OCI-LY7 (cell line): ENCODE measurements at places on chromosomes 1 and 21. TPM values are rescaled to one million over a fixed set of nuclear protein-coding genes. Genes with fewer than 3 reads are reported as not detected.

- no peak for DNase-seq
Measured at GRCh38 chr1:27804791-27805190, 25.8 kb upstream of the PPP1R8 start.

GRCh38 chr1:230868736-230869385 lies 540 bp upstream of the C1orf198 start:
- peak; percentile 23 for DNase-seq

GRCh38 chr1:202807451-202807925 lies 733 bp downstream of the KDM5B start:
- no peak for DNase-seq

Gene B3GALT2
- not detected in 2 replicates for total RNA-seq

Gene PPIAL4G
- total RNA-seq: not detected in 2 replicates

DNA sequence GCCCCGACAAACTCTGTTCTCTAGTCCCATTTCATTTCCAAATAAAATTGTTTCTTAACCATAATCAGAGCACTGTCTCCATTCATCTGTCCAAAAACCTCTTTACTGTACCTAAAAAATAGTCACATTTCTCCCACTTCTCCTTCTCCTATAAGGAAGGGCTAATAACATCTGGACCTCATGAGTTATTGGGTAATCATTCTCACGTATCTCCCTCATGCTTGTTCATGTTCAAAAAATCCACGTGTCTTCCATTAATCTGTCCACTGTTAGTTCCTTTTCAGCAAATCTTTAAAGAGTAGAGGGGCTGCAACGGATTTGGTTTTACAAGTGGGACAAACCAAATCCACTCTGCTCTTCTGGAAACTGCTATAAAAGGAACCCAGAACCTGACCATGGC lies 1418.8 kb downstream of the MRPL39 start:
- DNase-seq: no peak

GRCh38 chr1:56808410-56808809 lies 10.8 kb downstream of the FYB2 start:
- DNase-seq: no peak

DNA sequence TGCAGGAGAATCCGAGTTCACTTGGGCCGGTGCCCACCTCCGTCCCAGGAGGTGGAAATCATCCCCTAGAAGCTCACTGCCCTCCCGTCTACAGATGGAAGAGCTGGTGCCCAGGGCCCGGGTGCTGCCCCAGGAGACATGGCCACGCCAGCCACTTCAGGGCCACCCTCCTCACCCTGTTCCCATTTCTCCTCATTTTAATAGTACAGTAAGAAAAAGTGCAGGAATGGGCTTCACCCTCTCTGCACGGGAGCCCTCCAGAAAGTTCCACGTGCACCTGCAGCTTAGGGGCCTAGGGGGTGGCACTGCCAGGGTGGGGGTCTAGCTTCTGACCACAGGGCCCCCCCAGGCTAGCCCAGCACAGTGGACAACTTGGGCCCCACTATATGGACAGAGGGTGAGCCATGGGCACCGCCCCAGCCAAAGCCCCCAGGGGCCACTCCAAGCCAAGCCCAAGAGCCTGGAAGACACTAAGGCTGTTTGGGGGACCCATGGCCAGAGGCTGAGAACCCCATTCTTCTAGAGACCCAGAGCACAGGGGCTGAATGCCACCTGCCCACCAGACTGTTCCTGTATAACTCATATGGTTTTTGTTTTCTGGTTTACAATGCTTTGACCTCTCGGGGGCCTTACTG lies 3.4 kb upstream of the FTCD start:
- DNase-seq: no peak

GRCh38 chr1:205374210-205375078 lies 17.7 kb upstream of the KLHDC8A start:
- no peak for DNase-seq

Gene S100A7
- total RNA-seq: not detected in 2 replicates

Gene SIPA1L2
- 6.2 and 7.8 TPM in 2 replicates for total RNA-seq

DNA sequence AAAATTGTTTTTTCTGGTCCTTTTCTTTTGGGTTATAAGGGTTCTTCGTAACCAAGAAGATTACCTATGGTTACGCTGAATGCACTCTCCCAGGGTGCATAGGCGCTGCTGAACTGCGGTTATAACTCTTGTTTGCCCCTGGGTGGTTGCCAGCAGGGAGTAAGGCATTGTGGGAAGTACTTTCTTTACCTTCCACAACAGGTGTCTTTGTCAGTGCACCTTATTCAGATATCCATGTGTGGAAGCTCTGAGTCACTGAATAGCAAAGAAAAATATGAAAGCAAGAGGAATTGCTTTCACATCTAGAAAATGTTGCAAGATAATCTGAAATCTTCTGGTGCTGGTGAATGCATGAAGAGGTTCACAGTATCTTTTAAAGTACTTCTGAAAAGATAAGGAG lies 124.4 kb upstream of the CACYBP start:
- peak; percentile 81 for DNase-seq

GRCh38 chr1:180854456-180854855 lies 58.2 kb upstream of the KIAA1614 start:
- no peak for DNase-seq

Gene ADAM30
- total RNA-seq: not detected in 2 replicates

DNA sequence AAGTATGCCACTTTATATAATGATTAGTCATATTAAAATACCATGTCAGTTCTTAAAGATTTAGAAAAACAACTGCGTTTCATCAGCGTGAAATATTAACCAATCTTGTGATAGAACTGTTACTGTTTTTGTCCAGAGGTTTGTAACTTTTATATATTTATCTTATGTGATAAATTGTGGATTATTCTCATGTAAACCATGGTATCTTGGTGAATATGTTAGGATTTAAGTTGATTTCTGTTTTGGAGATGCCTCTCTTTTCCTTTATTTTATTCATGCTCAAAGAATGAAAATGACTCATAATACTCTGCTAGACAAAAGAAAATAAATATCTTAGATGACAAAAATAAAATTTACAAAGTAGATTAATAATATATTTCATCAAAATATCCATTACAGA lies 88.4 kb downstream of the ADGRL4 start:
- DNase-seq: no peak

DNA sequence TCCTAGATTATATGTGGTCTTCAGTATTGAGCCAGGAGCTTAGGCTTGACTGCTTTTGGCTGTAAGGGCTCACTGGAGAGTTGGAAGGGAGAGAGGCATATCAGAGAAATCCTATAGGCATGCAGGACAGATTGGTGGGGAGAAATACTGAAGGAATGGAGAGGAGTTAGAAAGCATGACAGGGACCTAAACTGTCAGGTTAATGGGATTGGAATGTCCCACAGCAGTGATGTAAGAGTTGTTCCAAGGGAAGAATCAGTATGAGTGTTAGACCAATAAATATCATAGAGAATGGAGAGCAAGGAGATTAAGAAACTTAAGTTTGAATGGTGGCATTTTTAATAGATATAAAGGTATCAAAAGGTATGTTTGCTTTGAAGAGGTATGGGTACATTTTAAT lies 39.7 kb downstream of the SLC35A3 start:
- no peak for DNase-seq

DNA sequence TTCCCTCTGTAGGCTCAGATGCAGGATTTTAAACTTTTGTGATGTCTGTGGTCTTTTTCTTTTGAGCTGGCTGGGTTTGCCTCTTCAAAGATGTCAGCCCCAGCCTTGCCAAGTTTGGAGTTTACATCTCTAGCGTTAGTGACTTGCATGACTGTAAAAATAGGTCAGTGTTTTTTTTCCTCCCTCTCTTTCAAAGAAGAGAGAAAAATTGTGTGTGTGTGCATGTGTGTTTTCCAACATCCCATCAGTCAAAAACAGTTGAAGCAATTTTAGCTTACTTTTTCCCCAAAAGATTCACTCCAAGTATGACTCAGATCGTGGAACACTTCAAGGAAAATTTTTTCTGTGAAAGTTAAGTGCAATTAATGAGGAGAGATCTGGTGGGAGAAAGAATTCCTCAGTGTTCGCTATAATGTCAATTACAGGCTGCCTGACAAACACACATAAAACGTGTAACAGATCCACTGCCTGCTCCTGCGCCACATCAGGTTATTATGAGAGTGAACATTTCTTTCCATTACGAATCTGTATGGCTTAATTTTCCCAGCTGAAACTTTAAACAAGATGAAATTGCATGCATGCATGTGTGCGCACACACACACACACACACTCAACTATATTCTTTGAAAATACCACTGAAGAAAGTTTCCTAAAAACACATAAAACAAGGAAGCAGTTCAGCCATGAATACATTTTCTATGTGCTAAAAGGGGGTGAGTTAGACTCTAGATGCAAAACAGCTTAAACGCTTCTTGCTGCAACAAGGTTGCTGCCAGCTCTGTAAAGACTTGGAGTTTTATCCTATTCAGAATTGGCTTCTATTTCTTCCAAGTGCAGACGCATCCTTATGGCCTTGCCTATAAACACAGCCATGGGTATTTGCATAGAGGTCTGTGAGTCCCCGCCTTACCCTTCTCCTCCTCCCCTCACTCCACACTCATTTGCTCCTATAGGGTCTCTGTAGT lies 55.5 kb downstream of the TLR5 start:
- DNase-seq: no peak

- DNase-seq: no peak
Measured at GRCh38 chr1:30820299-30820698, 62.7 kb upstream of the LAPTM5 start.

Gene GPR89A
- 36.4 and 37.0 TPM in 2 replicates for total RNA-seq

- DNase-seq: peak; percentile 10
Measured at GRCh38 chr1:27719286-27720251, 6.2 kb upstream of the FAM76A start.

DNA sequence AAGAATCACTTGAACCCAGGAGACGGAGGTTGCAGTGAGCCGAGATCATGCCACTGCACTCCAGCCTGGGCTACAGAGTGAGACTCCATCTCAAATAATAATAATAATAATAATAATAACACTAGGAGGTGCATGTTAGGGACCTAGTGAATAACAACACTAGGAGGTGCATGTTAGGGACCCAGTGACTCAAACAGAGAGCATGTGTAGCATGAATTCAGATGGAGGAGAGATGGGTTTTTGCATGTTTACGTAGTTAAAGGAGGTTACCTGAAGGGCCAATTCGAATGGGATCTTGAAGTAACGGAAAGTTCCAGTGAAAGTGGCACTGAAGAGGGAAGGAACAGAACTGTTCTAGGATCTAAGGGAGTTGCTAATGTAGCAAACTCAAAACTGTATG lies 7.1 kb upstream of the KCNK1 start:
- no peak for DNase-seq

Gene OR10J1
- not detected in 2 replicates for total RNA-seq

DNA sequence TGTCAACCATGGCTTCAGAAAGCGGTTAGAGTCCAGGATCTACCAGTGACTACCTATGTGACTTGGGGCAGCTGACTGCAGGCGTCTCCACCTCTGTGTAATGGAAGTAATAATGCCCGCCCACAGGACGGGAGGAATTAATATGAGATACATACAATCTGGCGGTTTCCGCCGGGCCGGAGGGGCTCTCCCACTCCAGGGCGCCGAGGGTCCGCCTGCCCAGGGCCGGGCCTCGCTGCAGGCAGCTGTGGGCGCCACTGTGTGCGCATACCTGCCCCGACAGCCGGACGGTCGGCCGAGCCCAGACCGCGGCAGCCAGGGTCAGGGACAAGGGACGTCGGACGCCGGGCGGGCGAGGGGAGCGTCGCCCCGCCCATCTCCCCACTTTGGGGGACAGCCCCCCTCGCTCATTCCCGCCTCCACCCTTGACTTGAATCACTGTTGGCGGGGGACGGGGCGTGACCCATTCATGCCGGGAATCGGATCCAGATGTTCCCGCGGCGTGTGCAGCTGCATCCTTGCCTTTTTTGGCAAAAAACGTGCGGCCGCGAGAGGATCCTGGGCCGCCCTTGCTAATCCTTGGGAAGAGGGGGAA lies 6.0 kb upstream of the SF3A3 start:
- no peak for DNase-seq

DNA sequence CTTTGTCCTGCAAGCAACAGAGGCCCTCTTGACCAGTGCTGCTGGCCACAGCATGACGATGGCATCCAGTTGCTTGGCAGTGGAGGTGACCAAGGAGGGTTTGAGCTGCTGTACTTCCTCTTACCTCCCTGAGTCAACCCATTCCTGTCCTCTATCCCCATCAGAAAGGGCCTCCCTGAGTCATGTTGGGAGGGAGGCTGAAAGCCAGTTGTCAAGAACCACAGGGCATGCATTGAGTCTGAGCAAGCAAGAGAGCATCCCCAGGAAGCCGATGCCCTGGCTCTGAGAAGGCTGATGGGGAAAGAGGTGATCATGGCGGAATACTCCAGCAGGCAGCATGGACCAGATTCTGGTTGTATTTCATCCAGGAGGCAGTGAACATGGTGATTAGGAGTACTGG lies 69.6 kb downstream of the LACTBL1 start:
- DNase-seq: no peak

DNA sequence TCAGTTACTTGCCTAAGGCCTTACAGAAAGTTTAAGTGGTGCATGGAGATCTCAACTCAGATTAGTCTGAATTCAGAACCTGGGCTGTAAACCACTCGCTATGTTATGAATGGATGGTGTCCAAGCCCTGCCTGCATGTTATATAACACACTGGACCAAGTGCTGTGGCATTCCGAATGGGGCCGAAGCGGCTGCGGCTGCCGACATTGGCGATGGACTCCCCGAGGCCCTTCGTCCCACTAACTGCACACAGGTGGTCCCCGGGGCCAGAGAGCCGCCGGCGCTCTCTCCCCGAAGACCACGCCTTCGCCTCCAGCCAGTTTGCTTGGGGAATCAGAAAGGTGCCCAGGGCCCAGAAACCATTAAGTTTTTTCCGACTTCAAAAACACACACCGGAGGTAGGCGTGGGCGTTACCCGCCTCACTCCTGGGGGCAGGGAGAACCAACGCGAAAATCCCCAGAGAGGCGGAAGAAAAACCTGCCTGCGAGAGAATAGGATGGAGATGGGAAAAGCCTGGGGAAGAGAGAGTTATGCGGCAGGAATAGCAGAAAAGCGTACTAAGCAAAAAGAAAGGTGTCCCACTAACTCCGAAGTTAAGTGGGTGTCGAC lies 579 bp upstream of the TENT5C start:
- no peak for DNase-seq

DNA sequence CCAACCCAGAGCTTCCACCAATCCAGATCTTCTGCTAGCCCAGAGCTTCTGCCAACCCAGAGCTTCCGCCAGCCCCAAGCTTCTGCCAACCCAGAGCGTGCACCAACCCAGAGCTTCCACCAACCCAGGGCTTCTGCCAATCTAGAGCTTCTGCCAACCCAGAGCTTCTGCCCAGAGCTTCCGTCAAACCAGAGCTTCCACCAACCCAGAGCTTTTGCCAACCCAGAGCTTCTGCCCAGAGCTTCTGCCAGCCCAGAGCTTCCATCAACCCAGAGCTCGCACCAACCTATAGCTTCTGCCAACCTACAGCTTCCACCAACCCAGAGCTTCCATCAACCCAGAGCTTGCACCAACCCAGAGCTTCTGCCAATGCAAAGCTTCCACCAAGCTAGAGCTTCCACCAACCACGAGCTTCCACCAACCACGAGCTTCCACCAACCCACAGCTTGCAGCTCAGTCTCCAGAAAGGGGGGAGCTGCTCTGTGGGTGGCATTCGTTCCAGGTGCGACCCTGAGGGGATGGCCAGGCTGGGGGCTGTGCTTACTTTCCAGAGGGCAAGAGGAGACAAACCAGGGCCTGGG lies 23.8 kb downstream of the CRYAA start:
- no peak for DNase-seq

GRCh38 chr21:14403681-14404318 lies 20.9 kb upstream of the HSPA13 start:
- DNase-seq: peak; percentile 45

Gene RPTN
- not detected in 2 replicates for total RNA-seq
